ENCODE measurements at places on chromosomes 16 and 17.

DNA sequence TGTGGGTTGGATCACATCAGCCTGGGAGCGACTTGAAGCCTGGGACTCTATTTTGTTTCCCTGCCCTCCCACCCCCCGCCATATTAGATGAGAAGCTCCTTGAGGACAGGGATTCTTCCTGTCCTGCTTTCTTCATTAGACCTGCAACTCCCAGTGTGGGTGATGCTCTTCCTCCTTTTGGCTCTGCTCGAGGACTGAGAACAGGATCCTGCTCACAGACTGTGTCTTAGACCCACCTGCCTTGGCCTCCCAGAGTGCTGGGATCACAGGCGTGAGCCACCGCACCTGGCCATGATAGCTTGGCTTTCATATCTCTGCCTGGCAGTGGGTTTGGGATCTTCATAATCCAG lies 21.5 kb upstream of the TNS4 start:
- no peak for DNase-seq

DNA sequence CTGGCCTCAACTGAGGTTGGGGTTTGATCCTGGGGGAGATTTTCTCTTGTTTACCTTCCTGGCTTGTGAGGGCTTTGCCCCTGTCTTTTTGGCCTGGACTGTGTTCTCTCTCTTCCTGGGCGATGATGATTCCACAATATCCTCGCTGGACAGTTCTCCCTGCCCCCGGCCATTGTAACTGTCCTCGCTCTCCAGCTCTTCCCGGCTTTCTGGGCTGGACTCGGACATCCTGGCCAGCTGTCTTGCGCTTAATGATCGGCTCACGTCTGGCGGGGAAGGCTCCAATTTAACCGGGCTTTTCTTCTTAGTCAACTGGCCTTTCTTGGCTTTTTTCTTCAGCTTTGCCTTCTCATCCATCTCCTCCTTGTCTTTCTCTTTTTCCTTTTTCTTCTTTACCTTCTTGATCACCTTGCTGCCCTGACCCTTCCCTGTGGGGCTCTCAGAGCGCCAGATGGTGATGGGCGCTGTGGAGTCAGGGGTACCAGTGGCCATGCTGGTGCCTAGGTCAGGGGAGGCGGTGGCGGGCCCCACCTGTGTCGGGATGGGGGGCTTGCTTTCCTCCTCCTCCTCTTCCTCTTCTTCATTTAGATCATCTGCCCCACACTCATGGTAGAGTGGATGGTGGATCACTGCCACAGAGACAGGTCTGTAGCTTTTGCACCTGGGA lies 8.0 kb downstream of the PROCA1 start:
- DNase-seq = no peak

GRCh38 chr17:69246726-69247375 lies 18.2 kb upstream of the ABCA10 start:
- DNase-seq = no peak

- no peak for DNase-seq
Measured at GRCh38 chr16:88004391-88004790, 53.2 kb downstream of the BANP start.

DNA sequence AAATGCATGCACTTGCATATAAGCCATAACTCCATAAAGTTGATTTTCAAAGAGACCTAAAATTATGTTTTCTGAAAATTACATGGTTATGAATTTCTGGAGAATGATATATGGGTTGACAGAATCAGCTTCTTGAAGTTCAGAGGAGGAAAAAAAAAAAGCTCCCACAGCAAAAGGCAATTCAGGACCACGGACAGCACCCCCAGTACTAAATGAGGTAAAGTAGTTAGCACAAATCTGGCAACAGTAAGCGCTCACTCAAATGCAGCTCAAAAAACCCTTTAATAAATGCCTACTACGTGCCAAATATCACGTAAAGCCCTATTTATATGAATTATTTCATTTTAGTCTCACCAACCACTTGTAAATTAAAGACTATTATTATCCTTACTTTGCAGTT lies 135.2 kb downstream of the SHISA9 start:
- DNase-seq = no peak

DNA sequence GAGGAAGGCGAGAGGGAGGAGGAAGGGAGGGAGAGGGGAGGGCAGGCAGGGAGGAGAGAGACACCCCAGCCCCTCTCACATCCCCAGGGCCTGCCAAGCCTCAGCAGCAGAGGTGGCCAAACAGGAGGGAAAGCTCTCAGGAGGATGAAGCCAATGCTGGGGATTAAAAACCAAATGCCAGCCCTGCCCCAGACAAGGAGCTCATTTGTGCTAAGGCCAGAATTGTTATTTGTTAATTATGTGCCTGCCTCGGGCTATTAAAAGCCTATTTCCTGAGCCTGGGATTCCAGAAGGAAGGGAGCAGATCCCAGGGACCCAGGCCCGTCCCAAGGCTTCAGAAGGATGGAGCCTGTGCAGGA lies 27.9 kb upstream of the GINS2 start:
- DNase-seq = no peak

DNA sequence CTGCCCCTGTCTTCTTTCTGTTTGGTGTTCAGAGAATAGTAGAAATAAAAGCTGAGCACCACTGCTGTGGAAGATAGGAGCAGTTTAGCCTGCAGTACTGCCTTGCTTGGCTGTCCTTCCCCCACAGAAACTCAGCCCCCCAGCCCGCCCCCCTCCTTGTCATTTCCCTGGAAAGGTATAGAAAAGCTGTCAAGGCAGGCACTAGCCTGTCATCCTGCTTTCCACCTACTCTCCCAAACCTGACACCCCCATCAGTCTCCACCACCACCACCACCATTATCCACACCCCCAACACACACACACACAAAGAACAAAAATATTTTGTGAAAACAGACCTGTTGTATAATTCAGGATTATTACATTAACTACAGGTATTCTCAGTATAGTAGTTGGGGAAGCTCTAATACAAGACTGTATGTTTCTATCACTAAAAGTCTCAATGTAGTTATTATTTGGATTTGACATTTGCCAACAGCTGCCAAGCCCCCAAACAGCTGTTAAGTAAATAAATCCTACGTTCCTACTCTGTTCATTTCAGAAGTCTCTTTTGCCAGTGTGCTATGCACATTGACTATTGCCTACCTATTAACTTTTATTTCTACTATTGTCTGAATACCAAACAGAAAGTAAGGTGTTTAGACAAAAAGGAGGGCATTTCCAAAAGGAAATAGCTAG lies 128.8 kb downstream of the CYB561 start:
- no peak for DNase-seq

- DNase-seq = no peak
Measured at GRCh38 chr17:59002848-59003247, 103.8 kb downstream of the TRIM37 start.

DNA sequence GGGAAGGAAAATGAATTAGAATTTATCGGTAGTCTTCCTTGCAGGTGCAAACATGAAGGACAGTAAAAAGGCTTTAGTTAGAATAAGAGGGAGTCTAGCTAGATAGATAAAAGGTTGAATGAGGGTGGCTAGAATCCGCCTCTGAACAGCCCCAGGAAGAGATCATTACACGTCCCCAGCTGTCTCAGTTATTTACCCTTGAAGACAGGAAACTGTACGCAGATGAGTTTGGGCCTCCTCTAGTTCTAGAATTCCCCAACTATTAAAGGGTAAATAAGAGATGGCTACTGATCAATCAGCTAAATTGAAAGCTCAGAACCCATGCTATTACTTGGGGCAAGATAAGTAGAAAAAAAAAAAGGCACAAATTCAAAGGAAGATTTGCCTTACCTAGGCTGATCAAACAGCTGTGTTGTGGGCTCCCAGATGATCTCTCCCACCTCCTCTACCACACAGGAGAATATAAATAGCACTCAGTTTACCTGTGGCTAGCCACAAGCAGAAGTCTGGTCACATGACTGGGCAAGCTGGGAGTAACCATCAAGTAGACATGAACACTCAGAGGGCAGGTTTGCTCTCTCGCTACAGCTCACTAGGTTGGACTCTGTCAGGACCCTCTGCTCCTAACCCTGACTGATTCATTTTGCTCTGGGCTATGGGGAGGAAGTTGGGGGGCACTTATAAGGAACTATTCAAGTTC lies 17.0 kb downstream of the FAM117A start:
- DNase-seq = no peak

GRCh38 chr16:20899477-20900298 lies 470 bp downstream of the DCUN1D3 start:
- DNase-seq = peak; percentile 59

GRCh38 chr17:75783803-75784472 lies 668 bp upstream of the UNK start:
- DNase-seq = peak; percentile 61

DNA sequence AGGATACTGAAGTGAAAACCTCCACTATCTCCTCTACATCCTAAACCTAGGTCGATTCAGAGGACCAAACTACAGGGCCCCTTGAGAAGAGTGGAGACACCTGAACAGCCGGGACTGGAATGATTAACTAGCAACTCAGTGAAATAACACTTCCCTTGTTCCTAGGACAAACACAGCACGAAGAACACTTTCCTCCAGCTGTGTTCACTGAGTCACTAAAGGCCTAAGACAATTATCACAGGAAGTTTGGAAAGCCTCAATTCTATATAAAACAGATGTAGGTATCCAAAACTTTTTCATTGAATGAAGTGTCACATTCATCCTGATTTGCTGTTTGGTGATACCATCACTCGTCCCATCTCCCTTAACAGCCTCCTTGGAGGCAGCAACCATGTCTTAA lies 15.5 kb upstream of the CUEDC1 start:
- DNase-seq = no peak

- no peak for DNase-seq
Measured at GRCh38 chr17:81381632-81382577, 13.4 kb upstream of the BAHCC1 start.

GRCh38 chr17:79892457-79893241 lies 53.4 kb upstream of the CBX4 start:
- DNase-seq = peak; percentile 66

- no peak for DNase-seq
Measured at GRCh38 chr17:69460963-69461922, 46.7 kb downstream of the MAP2K6 start.

DNA sequence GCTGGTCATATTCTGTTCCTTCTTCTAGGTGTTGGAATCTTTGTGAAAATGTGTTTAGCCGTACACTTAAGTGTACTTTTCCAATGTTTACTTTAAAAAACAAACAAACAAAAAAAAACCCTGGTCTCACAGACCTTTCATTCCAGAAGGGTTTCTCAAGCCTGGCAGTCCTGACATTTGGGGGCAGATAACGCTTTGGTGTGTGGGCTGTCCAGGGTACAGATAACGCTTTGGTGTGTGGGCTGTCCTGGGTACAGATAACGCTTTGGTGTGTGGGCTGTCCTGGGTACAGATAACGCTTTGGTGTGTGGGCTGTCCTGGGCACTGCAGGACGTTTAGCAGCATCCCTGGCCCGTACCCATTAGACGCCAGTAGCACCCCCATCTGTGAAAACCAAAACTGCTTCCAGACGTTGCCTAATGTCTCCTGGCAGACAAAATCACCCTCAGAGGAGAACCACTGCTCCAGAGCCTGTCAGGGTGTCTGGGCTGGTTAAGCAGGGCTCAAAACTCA lies 15.2 kb upstream of the FLCN start:
- DNase-seq = no peak

DNA sequence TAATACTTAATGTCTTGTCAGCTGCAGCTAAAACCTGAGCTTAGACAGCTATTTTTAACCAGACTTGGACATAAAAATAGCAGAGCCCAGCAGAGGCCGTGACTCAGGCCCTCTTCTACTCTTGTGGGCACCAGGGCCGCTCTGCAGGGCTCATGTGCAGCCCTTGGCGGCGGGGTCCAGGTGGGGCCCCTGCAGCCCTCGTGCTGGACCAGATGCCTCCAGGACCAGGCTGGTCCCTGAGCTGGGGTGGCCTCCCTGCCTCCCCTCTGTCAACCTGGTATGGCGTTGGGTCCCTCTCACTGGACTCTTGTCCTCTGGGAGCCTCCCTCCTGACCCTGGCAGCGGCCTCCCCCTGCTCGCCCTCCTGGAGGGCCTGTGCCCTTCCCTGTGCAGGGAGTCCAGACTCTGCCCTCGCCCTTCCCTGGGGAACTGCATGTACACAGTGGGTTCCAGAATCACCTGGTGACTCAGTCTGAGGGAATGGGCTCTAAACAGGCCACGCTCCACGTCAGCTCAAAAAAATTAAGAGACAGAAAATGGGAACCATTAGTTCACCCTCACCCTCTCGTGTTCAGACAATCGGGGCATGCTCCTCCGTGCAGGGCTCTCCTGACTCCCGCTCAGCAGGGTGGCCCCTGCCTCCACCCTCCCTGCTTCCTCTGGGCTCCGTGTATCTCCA lies 9.7 kb downstream of the CDK5R1 start:
- DNase-seq = no peak

- DNase-seq = no peak
Measured at GRCh38 chr17:16037636-16038035, 38.0 kb downstream of the TTC19 start.

- DNase-seq = peak; percentile 66
Measured at GRCh38 chr16:81447383-81448101, 2.9 kb downstream of the CMIP start.

- peak; percentile 80 for DNase-seq
Measured at GRCh38 chr17:4950075-4950745, 709 bp upstream of the ENO3 start.

DNA sequence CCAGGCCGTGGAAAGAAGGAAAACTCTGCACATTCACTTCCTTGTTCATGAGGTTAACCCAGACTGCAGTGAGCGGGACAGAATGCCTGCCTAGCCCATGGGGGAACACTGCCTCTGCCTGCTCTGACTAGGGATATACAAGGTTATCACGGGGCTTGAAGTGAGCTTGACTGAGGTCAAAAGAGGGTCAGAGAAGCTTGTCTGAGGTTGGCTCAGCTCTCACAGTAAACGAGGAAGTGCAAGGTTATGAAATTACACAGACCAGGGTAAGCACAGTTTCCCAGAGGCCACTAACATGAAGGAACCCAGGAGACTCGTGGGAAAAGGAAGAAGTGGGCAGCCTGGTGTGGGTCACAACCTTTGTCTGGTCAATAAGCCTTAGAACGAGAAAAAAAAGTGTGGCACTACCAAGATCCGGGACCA lies 28.7 kb downstream of the HIC1 start:
- DNase-seq = peak; percentile 68

DNA sequence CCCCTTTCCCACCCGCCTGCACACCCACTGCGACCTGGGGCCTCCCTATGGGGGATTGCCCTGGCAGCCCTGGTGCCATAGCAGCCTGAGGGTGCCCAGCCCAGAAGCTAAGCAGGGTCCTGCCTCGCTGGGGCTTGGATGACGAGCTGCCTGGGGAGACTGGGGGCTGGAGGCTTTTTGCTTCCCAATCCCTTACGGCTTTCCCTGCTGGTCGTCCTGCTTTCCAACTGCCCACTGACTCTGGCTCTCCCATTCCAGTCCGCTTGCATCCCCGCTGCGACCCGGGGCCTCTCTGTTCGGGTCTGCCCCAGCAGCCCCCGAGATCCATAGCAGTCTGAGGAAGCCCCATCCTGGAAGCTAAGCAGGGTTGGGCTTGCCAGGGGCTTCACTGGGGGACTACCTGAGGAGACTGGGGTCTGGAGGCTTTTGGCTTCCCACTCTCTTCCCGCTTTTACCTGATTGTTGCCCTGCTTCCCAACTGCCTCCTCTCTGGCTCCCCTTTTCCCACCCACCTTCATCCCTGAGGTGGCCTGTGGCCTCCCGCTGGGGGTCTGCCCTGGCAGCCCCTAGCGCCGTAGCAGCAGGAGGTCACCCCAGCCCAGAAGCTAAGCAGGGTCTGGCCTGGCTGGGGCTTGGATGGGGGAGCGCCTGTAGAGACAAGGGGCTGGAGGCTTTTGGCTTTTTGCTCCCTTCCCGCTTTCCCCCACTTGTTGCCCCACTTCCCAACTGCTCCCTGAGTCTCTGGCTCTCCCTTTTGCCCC lies 2292.8 kb downstream of the TP53TG3F start:
- no peak for DNase-seq
